Stimulated activated CD4-positive, alpha-beta T cell treated with anti-CD3 and anti-CD28 coated beads, Interleukin-1b, Interleukin-23, amount 100 ng/mL, for 4 hours (primary cell): ENCODE measurements at places on chromosomes 5 and 9.

- no peak for DNase-seq
These were observed 53.0 kb downstream of the TSSK1B start for GRCh38 chr5:113381791-113382190.

GRCh38 chr5:88787856-88788255, 95.1 kb downstream of the MEF2C start:
- DNase-seq, result no peak

DNA sequence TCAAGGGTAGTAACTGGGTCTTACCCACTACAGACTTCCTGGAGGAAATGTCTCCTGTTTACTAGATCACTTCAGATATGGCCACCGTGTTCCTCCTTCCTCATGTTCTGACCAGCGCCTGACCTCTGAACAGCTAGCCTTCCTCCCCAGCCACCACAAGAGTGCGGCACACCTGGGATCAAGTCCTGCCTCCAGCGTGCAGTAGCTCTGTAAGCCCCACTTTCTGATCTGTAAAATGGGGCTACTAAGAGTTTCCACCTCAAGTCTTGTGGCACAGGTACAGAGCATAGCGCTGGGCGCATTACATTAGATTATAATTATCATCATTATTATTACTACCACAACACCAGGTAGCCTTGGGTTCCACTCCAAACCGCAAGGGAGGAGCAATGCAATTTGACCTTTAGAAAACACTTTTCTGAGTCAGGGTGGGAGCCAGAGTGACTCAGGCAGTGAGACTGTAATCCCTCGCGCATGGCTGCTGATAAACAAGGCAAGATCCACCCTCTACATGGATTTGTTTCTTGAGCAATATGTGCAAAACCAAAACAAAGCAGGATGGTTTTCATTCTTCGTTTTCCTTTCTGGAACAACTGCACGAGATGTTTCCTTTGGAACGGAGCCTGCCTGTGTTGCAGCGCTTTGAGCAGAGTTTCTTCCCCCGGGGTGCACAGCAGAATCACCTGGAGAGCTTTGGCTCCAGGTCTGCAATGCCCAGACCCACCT, 65.0 kb upstream of the ANGPTL2 start:
- no peak for DNase-seq

GRCh38 chr9:28770226-28770625, 1196.9 kb upstream of the C9orf72 start:
- DNase-seq, result no peak

- no peak for DNase-seq
These were observed 41.8 kb downstream of the CDO1 start for GRCh38 chr5:115774684-115775083.

DNA sequence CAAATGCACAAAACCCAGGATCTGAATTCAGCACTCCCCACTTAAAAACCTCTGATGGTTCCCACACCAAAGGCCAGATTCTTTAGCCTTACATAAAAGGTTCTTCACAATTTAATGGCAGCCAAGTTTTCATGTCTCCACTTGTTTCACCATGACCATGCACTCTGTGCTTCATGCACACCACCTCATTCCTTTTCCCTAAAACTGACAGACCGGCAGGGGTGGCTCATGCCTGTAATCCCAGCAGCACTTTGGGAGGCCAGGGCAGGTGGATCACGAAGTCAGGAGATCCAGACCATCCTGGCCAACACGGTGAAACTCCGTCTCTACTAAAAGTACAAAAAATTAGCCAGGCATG, 150.4 kb downstream of the SEMA6A start:
- DNase-seq, result no peak

DNA sequence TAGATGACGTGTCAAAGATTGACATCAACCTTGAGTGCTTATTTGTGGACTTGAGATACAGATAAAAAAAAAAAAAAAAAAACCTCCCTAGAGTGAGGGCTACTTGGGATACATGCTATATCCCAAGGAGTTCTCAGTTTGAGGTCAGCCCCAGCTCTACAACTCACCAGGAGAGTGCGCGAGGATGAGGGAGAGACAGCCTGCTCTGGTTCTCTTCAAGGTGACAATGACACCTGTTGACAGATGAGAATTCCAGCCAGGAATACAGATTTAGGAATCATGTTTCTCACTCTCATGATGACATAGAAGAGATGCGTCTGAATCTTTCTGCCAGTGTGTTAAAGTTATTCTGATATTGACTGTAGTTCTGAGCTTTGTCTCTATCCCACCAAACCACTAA, 24.9 kb upstream of the ARHGAP26 start:
- DNase-seq, result no peak

DNA sequence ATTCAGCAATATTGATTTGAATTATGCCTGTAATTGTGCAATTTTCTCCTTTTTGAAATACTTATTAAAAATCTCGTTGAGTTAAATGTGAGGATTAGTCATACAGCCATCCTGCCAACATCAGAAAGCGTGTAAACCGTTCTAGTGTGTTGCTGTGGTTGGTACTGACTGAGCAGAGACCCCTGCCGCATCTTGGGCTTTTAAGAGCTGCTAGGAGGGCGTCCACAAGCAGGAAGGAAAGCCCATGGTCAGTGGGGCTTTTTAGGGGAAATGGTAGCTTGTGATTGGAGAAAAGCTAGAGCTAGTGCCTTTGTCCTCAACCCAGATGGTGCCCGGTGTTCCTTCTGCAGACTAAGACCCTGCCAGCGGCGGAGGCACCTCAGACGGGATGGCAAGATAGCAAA, 1.3 kb downstream of the SDHA start:
- no peak for DNase-seq

DNA sequence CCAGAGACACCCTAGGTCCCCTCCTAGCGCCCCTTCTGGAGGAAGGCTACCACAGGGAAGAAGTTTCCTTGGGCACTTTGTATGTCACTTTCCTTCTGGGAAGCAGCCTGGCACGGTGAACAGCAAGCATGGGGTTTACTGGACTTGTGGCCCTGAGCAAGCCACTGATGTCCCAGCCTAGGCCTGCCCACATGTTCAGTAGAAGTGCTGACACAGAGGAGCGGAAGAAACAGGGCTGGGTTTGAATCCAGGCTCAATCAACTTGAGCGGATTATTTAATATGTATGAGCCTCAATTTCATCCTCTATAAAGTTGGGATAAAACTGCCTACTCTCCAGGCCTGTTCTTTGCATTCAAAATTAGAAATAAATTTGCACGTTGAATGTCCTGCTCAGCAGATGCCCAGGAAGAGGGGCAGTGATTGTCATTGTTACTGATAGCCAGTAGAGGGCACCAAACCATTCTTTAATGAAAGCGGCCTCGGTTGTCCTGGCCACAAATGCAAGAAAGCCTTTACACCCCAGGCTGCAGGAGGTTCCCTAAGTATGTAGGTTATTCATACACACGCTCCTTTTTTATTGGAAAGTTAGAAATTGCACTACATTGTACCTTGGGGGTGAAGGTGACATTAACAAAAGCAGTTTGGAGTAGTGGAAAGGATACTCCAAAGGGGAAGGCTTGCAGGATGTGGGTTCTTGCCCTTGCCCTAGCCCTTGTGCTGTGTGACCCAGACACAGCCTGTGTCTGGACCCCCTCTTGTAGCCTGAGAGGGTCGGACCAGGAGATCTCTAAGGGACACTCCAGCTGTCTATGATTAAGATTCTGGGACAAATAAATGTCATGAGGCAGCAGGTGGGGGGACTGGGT, 13.4 kb upstream of the XPA start:
- peak; percentile 40 for DNase-seq

DNA sequence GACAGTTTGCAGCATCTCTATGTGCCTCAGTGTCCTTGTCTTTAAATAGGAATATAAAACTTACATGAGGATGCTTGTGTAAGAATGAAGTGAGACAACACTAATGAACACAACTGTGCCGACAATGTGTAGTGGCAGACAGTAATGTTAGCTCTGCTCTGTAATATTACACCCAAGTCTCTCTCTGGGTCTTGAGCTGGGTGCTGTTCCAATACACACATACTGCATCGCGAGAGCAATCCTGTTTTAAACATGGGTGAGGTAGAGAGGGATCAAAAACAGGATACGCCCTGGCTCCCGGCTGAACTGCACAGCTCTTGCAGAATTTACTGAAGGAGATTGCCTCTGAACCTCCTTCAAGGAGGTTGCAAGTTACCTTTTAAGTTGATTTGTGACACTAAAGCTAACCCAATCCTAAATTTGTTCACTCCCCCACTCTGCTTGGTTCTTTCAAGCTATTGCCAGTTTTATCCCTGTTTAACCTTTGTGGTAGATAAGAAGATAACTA, 155.2 kb upstream of the ISL1 start:
- no peak for DNase-seq

- no peak for DNase-seq
These were observed 67.4 kb downstream of the ARRDC3 start for GRCh38 chr5:91315701-91316100.

- no peak for DNase-seq
These were observed 52.1 kb downstream of the NSG2 start for GRCh38 chr5:174097486-174098185.

DNA sequence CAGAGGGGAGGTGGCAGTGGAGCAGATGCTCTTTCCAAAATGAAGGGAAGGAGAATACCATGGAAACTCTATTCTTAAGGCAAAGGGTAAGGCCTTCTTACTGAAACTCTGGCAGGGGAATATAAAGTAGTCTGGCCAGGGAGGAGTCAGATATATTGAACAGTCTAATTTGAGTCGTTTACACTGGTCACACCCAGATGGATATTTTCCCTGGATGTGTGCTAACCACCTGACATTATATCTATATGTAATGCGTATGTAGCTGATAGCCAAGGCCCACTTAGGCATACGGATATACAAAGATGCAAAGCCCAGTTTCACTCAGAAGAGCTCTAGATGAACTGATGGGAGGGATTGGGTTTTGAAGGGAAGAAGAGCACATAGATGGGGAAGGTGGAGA, 7.0 kb downstream of the TDRD7 start:
- no peak for DNase-seq

- DNase-seq, result no peak
These were observed 6.5 kb downstream of the OR13C8 start for GRCh38 chr9:104575456-104575855.

- DNase-seq, result no peak
These were observed 65.1 kb downstream of the ANKH start for GRCh38 chr5:14806456-14806855.

DNA sequence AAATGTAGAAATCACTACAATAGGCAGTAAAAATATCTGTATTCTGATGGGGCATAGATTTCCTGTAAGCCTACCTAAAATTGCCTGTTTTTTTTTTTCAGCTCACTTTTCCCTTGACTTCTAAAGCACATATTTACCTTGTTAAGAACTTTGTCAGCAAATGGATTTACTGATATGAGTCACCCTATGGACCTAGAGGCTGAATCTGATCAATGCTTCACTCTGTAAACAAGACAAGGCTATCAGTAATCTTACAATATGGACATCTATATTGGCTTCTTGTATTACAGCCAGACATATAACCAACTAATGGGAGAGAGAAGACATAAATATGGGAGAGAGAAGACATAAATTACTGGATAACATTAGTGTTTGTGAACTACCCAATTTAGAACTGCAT, 792.7 kb upstream of the CHD1 start:
- DNase-seq, result no peak

- peak; percentile 45 for DNase-seq
These were observed 7.1 kb downstream of the PHYHD1 start for GRCh38 chr9:128927731-128928411.

- no peak for DNase-seq
These were observed 840.3 kb upstream of the SEMA6A start for GRCh38 chr5:117414926-117415325.

DNA sequence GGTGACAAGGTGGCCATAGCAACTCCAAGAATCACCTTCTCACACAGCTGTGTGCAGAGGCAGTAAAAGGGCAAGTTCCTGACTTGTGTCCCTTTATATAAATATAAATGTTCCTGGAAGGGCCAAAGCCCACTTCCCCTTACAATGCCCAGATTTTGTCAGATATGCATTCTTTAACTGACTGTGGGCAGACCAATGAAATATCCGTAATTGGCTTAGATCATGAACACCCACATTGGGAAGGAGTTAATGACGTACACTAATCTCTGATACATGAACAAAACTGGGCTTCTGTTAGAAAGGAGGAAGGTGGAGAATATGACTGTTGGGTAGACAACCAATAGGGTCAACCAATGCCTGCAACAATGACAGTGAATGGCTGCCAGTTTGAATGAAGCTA, 397.2 kb upstream of the CLINT1 start:
- DNase-seq, result no peak

GRCh38 chr9:77864211-77864889, 167.3 kb downstream of the GNAQ start:
- DNase-seq, result no peak

DNA sequence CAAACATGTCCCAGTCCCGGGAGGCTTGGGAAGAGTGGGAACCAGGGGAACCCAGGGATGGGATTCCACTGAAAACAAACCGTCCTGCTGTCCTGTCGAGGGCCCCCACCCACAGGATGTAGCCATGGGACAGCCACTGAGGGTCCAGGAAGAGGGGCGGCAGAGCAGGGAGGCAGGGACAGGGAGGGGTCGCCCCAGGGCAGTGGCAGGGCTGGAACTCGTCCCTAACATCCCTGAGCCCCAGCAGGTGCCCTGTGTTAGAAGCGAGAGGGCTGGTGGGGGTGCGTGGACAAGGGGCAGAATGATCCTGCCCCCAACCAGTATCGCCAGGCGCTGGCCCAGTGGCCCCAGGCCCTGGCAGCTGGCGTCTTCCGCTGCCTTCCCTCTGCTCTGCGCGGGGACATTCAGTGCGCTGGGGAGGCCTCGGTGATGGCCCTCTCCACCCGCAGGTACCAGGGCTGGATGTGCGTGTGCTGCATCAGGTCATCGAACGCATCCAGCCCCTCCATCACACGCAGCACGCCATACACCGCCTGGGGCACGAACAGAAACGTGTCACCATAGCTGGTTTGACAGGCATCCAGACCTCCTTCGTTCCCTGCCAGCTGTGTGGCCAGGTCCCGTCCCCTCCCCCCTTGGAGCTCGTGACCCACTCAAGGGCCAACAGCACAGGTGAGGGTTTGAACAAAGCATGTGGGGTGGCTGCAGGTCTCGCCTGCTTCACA, 6.6 kb downstream of the PTGES2 start:
- no peak for DNase-seq

- no peak for DNase-seq
These were observed 196.4 kb downstream of the CDK5RAP2 start for GRCh38 chr9:120383611-120383998.

DNA sequence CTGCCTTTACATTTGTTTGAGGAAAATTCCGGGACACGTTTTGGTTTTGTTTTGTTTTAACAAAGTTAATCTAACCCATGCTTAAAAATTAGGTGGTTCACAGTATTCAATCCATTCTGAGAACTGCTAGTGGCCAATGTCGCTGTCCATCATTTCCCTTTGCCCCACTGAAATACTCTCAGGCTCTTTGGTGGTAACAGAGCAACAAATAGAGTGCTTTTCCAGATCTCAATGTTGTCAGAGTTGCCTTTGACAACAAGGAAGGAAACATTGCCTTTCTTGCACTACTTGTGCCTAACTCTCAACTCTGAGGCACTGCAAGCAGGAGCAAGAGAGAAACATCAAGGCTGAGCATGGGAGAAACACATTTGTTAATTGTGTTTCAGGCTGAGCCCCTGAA, 154.0 kb downstream of the MCTP1 start:
- no peak for DNase-seq

DNA sequence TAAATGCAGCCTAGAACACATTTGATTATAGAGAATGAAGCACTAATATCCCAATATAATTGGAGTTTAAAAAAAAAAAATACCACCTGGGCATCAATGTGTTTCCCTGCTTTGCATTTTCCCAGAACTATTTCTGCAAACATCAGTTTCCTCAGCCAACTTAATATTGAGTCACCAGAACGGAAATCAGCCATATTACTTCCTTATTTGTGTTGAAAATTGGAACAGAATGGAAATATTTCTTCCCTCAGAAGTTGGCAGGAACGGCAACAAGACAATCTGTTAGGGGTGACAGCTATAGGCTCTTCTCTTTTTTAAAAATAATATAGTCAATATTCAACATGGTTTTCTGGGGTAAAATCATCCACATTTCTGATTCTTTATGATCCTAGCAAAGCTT, 4.0 kb downstream of the MFAP3 start:
- DNase-seq, result no peak
